ENCODE measurements at places on chromosomes 6 and 20. TPM values are rescaled to one million over a fixed set of nuclear protein-coding genes. Genes with fewer than 3 reads are reported as not detected.

- DNase-seq: no peak
Observed at GRCh38 chr6:51542475-51542874, 544.9 kb downstream of the PKHD1 start.

Gene PPARD
- polyA plus RNA-seq: 29.2 TPM

Gene DLK2
- 0.36 TPM for polyA plus RNA-seq

DNA sequence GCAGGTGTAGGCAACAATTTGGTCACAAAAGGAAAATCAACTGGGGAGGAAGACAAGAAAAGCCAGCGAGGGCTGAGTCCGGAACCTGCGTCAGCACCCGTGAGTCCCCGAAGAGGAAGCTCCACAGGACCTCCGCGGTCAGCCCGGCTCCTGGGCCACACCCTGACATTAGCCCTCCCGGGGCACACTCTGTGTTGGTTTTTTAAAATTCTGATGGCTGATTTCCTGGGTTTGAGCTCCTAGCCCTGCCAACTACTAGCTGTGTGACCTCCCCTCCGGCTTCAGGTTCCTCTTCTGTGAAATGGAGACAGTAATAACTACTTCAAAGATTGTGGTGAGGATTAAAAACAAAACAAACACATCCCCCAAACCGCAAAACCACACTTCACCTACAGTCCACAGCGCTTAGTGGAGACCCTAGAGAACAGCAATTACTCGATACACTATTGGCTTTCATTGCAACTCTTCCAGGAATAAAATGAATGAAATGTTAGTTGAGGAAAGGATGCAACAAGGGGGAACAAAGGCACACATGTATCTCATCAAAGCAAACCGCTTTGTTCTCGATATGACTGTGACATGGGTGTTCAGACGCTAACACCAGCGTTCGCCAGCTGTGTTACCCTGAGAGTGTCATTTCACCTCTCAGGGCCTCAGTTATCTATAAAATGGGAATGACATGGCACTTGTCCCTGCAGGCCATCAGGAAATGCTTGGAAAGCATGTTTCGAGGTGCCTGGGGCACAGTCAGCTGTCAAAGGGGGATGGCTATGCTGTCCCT, 985 bp downstream of the ZBP1 start:
- DNase-seq: no peak

GRCh38 chr6:164409309-164410009, 899.9 kb downstream of the C6orf118 start:
- DNase-seq: no peak

GRCh38 chr6:12414096-12414675, 124.0 kb downstream of the EDN1 start:
- DNase-seq: no peak

GRCh38 chr6:5219011-5219691, 41.6 kb downstream of the LYRM4 start:
- no peak for DNase-seq

Gene ACTL10
- 1.0 TPM for polyA plus RNA-seq

Gene TTK
- 4.1 TPM for polyA plus RNA-seq

DNA sequence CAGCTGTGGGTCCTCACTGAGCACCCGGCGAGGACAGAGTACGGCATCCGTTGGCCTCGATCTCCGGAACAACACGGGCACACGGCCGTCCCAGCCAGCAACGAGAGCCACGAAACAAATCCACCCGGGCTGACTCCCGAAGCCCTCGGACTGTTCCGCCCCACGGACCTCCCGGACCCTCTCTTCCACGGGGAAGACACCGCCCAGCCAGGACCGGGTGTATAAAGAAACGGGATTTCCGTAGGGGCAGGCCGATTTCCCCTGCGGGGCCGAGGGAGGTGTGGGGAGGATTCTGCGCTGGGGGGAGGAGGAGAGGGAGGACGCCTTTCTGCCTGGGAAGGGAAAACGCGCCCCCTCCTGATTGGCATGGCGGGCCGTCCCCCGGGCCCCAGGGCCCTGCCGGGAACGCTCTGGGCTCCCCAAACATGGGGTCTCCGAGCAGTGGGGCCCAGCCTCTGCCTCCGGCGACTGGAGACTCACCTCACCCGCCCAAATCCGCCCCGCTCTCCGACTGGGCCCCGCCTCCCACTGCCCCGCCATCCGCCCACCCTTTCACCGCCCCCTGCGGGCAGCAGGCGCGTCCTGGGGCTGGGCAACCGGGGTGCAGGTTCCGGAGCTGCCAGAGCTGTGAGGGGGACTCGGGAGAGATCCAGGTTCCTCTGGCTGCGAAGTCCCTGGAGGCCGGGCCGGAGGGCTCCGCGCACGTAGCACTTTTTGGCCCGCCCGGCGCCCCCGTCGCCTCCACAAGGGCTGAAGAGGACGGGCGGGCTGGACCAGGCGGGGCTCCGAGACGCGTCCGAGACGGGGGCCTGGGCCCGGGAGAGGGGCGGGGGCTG, 679 bp upstream of the PPDPF start:
- peak; percentile 64 for DNase-seq

Gene CLPSL2
- not detected for polyA plus RNA-seq

DNA sequence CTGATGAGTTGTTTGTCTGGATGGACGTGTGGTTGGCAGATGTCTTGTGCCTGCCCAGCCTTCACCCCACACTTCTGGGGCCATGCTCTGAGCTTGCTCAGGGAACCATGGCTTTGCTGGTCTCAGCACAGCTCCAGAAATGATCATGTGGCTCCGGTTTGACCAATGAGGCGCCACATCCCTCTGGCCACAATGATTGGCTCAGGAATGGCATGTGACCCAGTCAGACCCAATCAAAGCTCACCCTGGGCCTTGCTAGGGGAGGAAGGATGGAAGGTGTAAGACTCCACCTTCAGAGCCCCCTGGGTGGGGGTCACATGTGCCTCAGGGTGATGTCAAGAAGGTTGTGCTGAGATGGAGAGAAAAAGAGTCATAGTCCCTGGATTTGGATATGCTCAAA, 281.6 kb upstream of the SULF2 start:
- no peak for DNase-seq

- DNase-seq: no peak
Observed at GRCh38 chr20:17444091-17444490, 87.1 kb downstream of the BFSP1 start.

Gene NTSR1
- 0.11 TPM for polyA plus RNA-seq

Gene SRPK1
- 14.0 TPM for polyA plus RNA-seq

DNA sequence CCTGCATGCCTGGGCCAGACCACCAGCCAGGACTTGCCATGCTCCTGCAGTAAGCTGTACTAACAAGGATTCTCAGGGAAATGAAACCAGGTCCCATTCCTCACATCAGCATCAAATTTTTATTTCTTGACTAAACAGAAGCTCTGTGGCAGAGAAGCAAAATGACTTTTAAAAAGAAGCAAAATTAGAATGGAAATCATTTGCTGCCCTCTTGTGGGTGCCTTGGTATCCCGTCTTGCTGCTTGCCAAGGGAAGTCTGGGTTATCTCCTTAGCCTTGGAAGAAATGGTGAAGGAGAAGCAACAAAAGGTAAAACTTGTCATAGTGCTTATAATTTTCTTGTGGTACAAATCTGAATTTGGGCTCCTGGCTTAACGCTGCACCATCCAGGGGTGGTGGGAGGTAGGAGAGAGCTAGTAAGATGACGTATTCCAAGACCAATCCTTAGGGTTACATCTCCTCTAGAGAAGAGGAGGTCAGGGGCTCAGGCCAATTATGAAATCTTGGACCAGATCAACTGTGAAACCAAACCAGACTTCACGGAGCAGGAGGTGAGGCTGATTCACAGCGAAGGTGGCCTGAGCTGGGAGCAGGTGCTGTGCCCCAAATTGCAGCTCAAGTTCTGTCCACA, 107.5 kb downstream of the FAXC start:
- peak; percentile 10 for DNase-seq

DNA sequence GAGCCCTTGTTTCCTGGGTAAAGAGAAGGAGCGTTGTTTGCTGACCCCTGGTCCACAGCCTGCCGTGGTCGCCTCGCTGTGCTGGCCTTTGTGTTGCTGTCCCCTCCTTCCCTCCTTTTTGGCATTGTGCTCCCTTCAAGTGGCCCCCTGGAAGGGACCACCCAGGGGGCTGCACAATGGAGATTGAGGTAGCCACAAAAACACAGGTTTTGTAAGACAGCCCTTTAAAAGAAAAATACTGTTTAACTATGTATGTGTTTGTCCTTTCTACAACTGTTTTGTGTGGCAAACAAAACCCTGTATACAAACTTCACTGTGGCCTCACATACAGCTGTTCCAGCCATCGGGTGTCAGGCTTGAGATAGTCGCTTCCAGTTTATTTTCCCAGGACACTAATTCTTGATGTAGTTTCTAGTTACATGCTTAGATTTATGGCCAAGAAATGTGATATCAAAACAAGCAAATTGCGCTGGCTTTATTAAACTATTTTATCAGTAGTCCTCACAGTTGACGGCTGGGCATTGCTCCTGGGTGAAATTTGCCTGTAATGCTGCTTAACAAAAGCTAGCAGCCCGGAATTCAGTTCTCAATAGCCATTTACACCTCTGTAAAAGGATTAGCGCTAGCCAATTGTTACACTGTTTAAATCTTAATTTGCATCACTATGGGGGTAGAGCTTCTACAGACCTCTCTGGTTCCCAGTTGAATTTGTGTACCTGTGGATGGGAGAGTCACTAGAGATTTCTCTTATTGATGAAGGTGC, 64.1 kb downstream of the KIZ start:
- no peak for DNase-seq

- DNase-seq: no peak
Observed at GRCh38 chr6:159919011-159919511, 28.3 kb downstream of the MAS1 start.

Gene C20orf144
- 0.05 TPM for polyA plus RNA-seq

DNA sequence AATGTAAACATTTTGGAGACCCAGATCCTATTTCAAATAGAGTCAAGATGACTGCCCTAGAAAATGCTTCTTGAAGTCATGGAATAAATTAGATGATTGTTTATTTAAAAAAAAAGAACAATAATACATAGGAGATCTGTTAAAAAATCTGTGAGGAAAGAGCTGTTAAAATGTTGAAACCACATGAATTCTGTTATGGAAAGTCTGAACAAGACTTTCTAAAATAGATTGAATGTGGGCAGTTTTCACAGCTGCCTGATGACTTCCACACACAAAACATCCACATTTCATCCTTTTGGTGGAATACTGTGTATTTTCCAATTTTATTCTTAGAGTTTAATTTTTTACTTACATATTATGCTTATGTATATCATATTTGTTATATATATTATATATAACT, 186.1 kb downstream of the LAMA2 start:
- DNase-seq: no peak

DNA sequence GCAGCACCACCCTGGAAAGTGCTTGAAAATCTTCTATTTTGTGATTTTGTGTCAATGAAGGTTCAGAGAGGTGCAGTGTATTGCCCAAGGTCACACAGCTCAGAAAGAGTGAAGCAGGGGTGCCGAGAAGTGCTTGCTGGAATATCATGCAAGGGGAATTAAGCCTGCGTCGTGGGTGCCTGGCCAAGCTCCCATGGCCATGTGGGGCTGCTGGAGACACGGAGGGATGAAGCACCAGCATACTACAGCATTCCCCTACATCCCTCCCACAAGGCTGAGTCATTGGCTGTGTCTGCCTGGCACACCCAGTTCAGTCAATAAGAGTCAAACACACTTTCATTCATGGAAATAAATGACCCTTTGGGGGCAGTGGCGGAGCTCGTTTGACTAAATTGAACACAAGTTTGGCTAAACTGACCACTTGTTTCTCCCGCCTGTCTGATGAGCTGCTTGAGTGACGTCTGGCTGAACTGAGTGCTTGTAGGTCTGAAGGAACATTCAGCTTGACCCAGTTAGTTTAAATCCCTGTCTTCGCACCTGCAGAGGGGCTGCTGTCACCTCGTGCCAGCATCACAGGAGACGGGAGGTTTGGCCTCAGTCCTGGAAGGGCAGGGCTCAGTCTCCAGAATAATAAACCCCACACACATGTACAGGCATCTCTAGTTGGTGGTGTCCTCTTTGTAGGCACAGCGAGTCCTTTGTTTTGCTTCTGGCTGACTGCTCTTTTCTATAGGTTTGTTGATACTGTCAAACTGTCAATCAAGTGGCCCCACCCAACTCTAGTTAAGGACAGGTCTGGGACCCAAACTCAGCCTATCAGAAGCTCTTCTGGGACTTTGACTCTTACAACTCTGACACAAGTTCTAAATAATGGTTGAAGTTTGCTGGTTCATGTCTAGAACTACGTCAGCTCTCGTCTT, 8.4 kb upstream of the TGM2 start:
- peak; percentile 71 for DNase-seq

GRCh38 chr20:31877684-31878083, 7.2 kb downstream of the TTLL9 start:
- DNase-seq: no peak

Gene RUNX2
- polyA plus RNA-seq: 0.06 TPM

- DNase-seq: no peak
Observed at GRCh38 chr6:136312975-136313374, 23.3 kb upstream of the BCLAF1 start.

Gene SLC17A2
- polyA plus RNA-seq: not detected

Gene PLA2G7
- not detected for polyA plus RNA-seq

GRCh38 chr6:12033770-12034169, 21.7 kb downstream of the HIVEP1 start:
- no peak for DNase-seq
